DMS79 treated with DMSO at 0.1 percent for 48 hours (cell line): ENCODE measurements at places on chromosomes 7 and 10.

GRCh38 chr10:92420546-92421275 is 129.7 kb downstream of the MARCHF5 start:
- no peak for DNase-seq

DNA sequence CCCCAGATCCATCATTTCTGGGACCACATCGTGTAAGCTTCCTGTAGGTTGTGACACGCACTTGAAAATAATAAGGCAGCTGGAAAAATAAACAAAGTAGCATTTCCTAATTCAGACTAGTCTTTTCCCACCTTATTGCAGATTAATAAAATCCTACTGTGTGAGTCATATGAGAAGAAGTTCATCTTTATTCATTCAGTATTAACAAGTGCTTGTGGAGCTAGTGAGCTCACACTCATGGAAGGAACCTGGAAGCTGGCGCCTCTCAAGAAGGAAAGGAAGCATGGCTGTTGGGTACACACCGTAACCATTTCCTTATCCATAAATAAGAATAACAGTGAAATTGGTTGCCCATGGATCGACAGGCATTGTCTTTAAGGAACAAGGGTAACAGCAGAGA is 152.6 kb upstream of the PFKP start:
- DNase-seq: no peak

GRCh38 chr7:28700790-28701203 is 257.3 kb downstream of the TRIL start:
- peak; percentile 5 for DNase-seq

DNA sequence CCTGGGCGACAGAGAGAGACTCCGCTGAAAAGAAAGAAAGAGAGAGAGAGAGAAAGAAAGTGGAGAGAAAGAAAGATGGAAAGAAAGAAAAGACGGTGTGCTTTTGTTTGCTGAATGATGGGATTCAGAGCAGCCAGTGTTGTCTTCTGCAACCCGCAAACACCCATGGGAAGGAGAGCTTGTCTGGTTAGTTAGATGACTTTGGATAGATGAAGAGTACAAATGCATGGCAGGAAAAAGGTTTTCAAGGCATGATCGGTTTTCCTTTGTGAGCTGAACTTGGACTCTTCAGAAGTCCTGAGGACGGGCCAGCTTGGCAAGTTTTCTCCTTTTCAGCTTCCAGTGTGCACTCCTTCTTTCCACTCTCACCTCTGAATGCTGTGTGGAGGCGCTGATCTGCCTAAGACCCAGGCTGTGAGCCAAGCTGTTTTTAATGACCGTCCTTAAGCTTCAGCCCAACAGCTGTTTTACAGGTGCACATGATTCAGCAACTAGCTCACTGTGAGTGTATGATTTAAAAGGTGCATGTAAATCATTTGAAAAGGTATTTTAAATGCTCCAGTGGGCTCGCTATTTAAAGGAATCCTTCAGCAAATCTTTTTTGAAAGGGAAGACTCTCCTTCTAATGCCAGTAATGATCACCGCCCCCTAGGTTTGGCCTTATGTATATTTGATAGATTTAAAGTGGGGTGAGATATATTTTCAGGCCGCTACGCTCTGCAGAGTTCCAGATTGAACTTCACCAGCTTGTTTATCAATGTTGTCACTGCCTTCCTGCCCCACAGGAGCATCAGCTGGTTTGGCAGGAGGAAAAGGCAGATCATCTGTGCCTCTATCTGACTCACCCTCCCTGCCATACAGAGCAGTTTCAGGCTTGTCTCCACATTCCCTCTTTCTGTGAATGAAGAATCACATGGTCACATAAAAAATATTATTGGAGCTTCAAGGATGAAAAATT is 115.0 kb downstream of the PLXDC2 start:
- no peak for DNase-seq

GRCh38 chr10:111199587-111199986 is 122.8 kb downstream of the ADRA2A start:
- DNase-seq: no peak

DNA sequence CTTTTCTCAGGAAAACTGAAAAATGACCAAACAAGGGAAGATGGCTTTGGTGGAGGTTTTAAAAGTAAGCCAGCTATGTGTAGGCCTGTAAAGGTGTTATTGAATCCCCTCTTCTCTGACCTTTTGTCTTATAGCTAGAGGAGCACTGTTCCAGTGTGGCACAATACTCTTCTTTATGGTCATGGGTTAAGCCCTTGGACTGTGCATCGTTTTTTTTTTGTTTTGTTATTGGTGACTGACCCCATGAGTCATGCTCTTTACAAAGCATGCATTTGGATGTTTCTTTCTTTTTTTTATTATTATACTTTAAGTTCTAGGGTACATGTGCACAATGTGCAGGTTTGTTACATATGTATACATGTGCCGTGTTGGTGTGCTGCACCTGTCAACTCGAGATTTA is 19.6 kb upstream of the FAM25A start:
- no peak for DNase-seq

GRCh38 chr10:132401401-132402118 is 4.6 kb downstream of the PWWP2B start:
- DNase-seq: no peak

DNA sequence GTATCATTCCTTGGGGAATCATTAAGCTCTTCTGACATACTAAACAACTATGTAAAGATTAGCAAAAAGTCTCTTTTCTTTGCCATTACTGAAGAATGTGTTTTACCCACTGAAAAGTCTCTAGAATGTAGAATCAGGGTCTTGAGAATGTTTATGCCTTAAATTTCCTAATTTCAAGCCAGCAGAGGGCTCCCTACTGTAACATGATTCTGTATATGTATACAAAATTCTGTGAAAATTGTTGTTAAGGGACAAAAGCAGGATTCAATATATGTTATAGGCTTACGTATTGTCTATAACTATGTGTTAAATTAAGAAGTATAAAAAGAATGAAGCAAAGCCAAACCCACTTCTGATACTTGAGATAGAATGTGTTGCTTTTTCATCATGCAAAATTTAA is 296.9 kb upstream of the DGKB start:
- no peak for DNase-seq
